Karpas-422 (cell line): ENCODE measurements at places on chromosomes 7 and 10. TPM values are rescaled to one million over a fixed set of nuclear protein-coding genes. Genes with fewer than 3 reads are reported as not detected.

GRCh38 chr7:127551941-127552340 is 33.5 kb downstream of the GCC1 start:
- DNase-seq, result no peak
- H3K27me3 ChIP-seq, result no peaks in the 10 kb centered on the region
- H3K4me3 ChIP-seq, result no peak overlapping the region
- H3K36me3 ChIP-seq, result no peaks in the 10 kb centered on the region
- no peak overlapping the region for H3K27ac ChIP-seq

DNA sequence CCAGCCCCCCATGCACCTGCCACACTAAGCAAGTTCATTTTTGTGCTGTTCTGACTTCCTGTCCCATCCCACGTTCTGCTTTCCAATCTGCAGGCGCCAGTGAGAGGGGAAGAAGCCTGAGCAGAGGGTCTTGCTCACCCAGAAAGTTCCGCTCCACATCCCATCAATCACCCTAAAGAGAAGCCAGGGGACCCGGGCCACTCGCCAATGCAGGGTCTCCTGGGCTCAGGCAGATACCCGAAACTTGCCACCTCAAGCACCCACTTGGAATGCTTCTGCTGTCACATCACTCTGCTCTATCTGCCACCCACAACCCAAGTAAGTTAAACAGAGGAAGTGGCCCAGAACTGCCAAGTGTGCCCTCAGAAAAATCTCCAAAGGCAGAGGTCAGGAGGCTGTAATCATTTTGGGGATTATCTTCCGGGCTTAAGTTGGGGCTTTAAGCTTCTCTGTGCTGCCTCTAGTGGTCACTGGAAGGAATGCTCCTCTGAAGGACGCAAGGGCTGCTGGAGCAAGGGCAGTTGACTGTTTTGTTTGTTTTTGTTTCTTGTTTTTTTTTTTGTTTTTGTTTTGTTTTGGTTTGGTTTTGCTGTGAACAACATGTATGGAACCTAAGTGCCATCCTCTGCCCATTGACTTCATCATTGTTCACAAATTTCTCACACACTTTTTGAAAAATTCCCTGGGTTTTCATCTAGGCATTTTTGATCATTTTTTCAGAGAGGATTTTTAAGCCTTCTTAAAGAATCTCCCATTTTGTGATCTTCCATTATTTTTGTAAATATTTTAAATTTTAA is 25.5 kb downstream of the PRR15 start:
- peaks cover 5% of the 10 kb centered on the region; the same call in 1 of the 2 replicates for H3K4me1 ChIP-seq
- no peaks in the 10 kb centered on the region for H3K36me3 ChIP-seq
- H3K27ac ChIP-seq, result no peak overlapping the region

DNA sequence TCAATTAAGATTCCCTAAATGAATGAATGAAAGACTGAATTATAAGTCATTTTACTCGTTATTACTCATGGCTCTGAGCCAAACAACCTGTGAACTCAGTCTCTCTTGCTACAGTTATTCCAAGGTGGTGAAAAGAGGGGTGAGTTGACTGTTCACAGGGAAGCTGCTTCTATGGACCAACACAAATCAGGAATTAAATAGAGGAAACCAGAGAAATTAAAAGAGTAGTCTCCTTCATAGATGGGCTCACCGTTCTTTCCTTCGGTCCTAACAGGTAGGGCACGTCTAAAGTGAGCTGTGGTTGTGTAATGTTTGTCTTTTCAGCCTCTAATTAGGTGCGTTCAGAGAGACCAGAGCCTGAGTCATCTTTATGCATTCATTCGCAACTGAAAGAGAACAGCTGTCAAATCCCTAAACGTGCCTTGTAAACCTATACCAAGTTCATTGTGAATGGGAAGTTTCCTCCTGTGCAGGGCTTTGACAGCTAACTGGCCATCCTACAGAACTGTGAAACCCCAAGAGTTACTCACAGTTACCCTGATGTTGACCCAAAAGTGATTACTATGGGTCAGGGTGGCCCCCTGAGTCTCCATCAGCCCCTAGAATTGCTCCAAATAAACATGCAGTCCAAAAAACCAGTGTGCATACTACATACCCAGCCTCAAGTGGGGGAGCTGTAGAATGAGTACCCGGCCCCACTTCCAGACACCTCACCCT is 18.2 kb upstream of the C10orf53 start:
- H3K4me1 ChIP-seq, result no peaks in the 10 kb centered on the region
- DNase-seq, result no peak
- H3K4me3 ChIP-seq, result no peak overlapping the region
- H3K27me3 ChIP-seq, result no peaks in the 10 kb centered on the region

DNA sequence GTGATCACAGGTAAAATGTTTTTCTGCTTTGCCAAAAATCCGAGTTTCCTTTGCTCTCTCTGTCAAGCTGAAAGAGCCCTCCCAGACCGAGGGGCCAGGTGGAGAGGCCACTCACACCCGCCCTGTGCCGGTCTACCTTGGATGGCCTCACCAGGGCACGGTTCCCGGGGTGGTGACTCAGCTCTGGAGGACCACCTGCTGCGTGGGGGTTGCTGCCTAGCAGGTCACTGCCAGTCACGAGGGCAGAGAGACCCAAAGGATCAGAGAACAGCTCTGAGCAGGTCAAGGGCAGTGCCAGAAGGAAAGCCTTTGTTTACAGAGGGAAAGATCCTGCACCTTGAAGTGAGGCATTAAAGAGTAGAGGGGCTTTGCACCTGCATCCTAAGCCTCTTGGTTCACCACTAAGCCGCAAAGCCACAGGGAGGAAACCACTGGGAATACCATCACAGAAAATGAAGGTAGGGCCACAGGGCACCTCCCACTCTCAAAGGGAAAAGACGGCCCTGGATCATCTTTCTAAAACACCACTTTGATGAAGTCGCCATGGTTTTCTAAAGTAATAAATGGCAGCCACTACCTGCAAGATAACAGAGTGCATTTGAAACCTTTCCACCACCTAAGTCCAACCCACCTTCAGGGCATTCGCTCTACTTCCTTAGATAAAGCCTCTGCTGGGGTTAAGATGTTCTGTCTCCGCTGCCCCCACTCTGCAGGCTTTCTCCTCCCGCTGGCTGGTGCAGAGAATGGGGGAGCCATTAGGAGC is 160.3 kb upstream of the KLF14 start:
- H3K27me3 ChIP-seq, result no peaks in the 10 kb centered on the region
- H3K4me1 ChIP-seq, result peaks cover 22% of the 10 kb centered on the region
- peaks cover 55% of the 10 kb centered on the region for H3K36me3 ChIP-seq
- H3K4me3 ChIP-seq, result no peak overlapping the region
- H3K27ac ChIP-seq, result no peak overlapping the region

GRCh38 chr7:142885311-142886230 is at the start of gene TRPV6:
TRPV6 (minus strand) TSS chr7:142885745.
- no peaks in the 10 kb centered on the region for H3K36me3 ChIP-seq
- H3K4me3 ChIP-seq, result no peak within 1 kb of the TSS
- H3K4me1 ChIP-seq, result no peaks in the 10 kb centered on the region
- no peak within 1 kb of the TSS for H3K27ac ChIP-seq
- no peaks in the 10 kb centered on the region for H3K27me3 ChIP-seq
- DNase-seq, result no peak

GRCh38 chr7:104643587-104644217 is 315.3 kb downstream of the LHFPL3 start:
- no peaks in the 10 kb centered on the region for H3K36me3 ChIP-seq
- no peak overlapping the region for H3K27ac ChIP-seq
- H3K4me3 ChIP-seq, result no peak overlapping the region
- H3K27me3 ChIP-seq, result no peaks in the 10 kb centered on the region
- H3K4me1 ChIP-seq, result no peaks in the 10 kb centered on the region
- DNase-seq, result peak; percentile 60

DNA sequence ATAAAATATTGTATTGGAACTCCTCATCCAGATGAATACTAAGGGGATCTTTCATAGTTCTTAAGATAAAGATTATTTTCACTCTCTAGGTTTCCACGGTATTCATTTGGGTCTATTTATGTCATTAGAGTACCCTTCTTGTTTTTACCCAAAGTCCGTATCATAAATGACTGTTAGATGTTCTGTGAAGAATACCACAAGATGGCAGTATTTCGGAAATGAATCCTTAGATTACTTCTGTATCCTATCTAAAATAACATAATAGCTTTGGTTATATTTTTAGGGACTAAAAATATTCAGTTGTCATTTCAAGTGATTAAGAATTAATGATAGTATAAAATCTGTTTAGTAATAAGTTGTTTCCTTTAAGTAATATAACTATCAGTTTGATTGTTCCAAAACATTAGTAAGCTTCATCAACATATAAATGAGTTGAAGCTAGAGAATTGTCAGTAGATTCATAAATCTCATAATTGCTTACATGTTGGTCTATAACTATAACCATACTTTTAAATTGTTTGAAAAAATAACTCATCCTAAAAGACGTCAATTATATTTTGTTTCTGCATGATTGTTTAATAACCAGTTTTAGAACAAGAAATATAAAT is 337.5 kb upstream of the KCND2 start:
- H3K27ac ChIP-seq, result no peak overlapping the region
- H3K36me3 ChIP-seq, result no peaks in the 10 kb centered on the region
- no peaks in the 10 kb centered on the region for H3K4me1 ChIP-seq
- peak; percentile 61 for DNase-seq

GRCh38 chr10:112713411-112713810 is 236.6 kb upstream of the TCF7L2 start:
- H3K4me1 ChIP-seq, result no peaks in the 10 kb centered on the region
- DNase-seq, result no peak
- H3K27me3 ChIP-seq, result no peaks in the 10 kb centered on the region

DNA sequence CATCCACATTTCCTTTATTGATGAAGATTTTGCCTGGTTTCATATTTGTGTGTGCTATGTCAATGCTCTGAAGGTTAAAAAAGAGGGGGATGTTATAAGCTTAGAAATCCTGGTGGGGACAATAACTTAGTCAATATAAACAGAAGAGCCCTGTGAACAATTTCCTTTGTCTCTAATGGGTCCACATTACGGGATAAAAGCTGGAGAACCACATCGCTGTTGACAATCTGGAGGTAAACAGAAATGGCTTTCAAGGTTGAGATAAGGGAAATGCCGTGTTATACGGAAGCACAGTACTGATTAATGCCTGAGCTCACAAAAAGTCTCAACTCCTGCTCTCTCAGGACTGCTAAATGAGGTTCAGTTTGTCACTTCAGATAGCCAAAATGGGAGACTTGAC is 16.8 kb downstream of the ASAH2 start:
- no peaks in the 10 kb centered on the region for H3K27me3 ChIP-seq
- H3K36me3 ChIP-seq, result no peaks in the 10 kb centered on the region

DNA sequence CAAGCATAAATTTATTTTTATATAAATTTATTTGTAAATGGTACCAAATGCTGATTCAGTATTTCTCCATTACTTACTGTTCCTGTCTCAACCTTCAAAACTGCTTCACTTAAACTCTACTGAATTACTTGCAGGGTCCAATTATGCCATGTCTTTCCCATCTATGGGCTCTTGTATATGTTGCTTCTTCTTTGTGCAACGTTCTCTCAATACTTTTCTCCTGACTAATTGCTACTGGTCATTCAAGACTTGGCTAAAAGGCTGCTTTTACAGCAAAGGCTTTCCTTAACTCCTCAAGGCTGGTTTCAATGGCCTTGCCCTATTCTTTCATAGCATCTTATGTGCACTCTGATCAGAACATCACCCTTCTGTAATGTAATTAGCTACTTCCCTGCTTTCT is 67.9 kb downstream of the RNLS start:
- no peaks in the 10 kb centered on the region for H3K36me3 ChIP-seq
- DNase-seq, result no peak
- no peak overlapping the region for H3K4me3 ChIP-seq
- H3K27ac ChIP-seq, result no peak overlapping the region
- H3K4me1 ChIP-seq, result no peaks in the 10 kb centered on the region
- H3K27me3 ChIP-seq, result no peaks in the 10 kb centered on the region

GRCh38 chr10:107442035-107442505 is 277.6 kb upstream of the SORCS1 start:
- DNase-seq, result no peak
- no peak overlapping the region for H3K4me3 ChIP-seq
- no peaks in the 10 kb centered on the region for H3K36me3 ChIP-seq
- H3K27ac ChIP-seq, result no peak overlapping the region
- H3K4me1 ChIP-seq, result no peaks in the 10 kb centered on the region

DNA sequence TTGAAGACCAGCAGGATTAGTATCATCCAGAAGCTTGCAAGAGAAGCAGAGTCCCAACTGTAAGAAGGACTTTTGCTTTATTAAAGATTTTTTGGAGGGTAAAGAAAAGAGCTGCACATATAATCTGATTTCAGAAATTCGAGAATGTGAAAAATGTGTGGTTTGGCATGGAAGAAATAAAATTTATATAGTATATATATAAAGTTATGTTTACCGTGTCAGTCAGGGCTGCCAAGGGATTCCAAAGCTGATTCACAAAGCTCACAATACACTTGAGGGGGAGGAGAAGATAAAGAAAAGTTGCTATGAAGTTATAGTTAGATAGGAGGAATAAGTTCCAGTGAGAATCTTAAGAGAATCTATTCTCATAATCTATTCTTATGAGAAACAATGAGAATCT is 231.8 kb upstream of the CACNA2D1 start:
- no peak overlapping the region for H3K4me3 ChIP-seq
- H3K36me3 ChIP-seq, result no peaks in the 10 kb centered on the region
- no peaks in the 10 kb centered on the region for H3K27me3 ChIP-seq
- no peaks in the 10 kb centered on the region for H3K4me1 ChIP-seq
- H3K27ac ChIP-seq, result no peak overlapping the region

GRCh38 chr7:55523366-55523765 is 48.9 kb downstream of the VOPP1 start:
- no peaks in the 10 kb centered on the region for H3K27me3 ChIP-seq
- peaks cover 12% of the 10 kb centered on the region for H3K4me1 ChIP-seq
- no peak for DNase-seq
- no peak overlapping the region for H3K4me3 ChIP-seq

DNA sequence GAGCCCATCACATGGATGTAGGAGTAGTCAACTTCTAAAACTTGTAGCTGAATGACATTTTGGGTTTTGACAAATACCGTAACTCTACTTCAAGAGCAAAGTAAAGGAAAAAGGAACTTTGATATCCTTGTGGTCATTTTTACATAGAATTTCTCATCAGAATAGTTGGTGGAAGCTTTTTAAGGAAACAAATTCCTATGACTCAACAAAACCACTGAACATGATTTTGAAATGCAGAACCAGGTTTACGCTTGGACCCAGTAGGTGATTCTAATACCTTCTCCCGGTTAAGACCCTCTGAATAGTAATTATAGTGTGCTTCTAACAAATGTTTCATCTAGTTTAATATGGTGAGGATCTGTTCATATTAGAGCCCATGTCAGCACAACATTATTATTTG is 307.8 kb downstream of the GPR37 start:
- no peaks in the 10 kb centered on the region for H3K4me1 ChIP-seq
- H3K4me3 ChIP-seq, result no peak overlapping the region
- H3K27me3 ChIP-seq, result no peaks in the 10 kb centered on the region
- DNase-seq, result no peak

- H3K4me3 ChIP-seq, result no peak overlapping the region
- DNase-seq, result no peak
- H3K27me3 ChIP-seq, result no peaks in the 10 kb centered on the region
- H3K27ac ChIP-seq, result no peak overlapping the region
Observed at GRCh38 chr7:76008156-76008687, 13.8 kb upstream of the TMEM120A start.

- DNase-seq, result no peak
- H3K27ac ChIP-seq, result no peak overlapping the region
- no peaks in the 10 kb centered on the region for H3K4me1 ChIP-seq
- no peaks in the 10 kb centered on the region for H3K36me3 ChIP-seq
- no peak overlapping the region for H3K4me3 ChIP-seq
Observed at GRCh38 chr10:114908896-114909295, 29.1 kb upstream of the TRUB1 start.

TUBGCP2 gene
- 21.4 and 29.5 TPM in 2 replicates for total RNA-seq

TRAPPC14 gene
- total RNA-seq, result 15.8 and 23.3 TPM in 2 replicates

OR6B1 gene
- not detected in 2 replicates for total RNA-seq

CPVL gene
- not detected in 2 replicates for total RNA-seq

CYP2E1 gene
- 0.61 TPM in 1 of 2 replicates, not detected in the other for total RNA-seq

ZNF804B gene
- 0.07 TPM in 1 of 2 replicates, not detected in the other for total RNA-seq

MORN4 gene
- total RNA-seq, result not detected in 2 replicates
